ENCODE measurements at places on chromosomes 12 and 14. TPM values are rescaled to one million over a fixed set of nuclear protein-coding genes. Genes with fewer than 3 reads are reported as not detected.
A peak's percentile ranks its signal among the peaks of the same experiment; 100 is the strongest.

DNA sequence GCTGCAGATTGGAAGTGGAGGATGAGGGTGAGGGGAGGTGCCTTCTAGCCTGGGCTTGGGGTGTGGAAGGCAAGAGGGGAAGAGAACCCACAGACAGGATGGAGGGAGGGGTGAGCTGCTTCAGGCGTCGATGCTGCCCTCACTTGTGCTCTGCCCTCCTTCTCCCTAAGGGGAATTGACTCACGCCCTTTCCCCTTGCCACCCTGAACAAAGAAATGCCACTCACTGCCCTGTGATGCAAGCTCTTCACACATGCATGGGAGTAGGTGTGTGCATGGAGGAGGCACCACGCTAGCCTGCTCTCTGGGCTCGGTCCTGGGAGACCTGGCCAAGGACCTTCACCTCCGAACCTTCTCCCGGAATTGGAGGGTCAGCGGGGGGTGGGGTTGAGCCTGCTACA lies 35.7 kb upstream of the PRMT8 start:
- no peak for DNase-seq

NRXN3 gene
- polyA plus RNA-seq: 2.3 TPM

DNA sequence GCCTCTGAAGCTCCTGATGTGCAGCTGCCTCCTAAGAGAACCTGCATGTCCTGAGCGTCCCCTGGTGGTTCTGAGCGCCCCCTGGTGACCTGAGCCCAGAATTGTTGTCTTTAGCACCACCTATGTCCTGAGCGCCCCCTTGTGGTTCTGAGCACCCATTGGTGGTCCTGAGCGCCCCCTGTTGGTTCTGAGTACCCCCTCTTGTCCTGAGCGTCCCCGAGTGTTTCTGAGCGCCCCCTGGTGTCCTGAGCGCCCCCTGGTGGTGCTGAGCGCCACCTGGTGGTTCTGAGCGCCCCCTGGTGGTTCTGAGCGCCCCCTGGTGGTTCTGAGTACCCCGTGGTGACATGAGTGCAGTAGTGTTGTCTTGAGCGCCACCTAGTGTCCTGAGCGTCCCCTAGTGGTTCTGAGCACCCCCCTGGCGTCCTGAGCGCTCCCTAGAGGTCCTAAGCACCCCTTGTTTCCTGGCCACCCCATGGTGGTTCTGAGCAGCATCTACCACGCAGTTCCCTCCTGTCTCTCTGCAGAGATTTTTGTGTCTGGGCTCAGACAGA lies 782.5 kb downstream of the TMEM121 start:
- peak; percentile 35 for DNase-seq

DNA sequence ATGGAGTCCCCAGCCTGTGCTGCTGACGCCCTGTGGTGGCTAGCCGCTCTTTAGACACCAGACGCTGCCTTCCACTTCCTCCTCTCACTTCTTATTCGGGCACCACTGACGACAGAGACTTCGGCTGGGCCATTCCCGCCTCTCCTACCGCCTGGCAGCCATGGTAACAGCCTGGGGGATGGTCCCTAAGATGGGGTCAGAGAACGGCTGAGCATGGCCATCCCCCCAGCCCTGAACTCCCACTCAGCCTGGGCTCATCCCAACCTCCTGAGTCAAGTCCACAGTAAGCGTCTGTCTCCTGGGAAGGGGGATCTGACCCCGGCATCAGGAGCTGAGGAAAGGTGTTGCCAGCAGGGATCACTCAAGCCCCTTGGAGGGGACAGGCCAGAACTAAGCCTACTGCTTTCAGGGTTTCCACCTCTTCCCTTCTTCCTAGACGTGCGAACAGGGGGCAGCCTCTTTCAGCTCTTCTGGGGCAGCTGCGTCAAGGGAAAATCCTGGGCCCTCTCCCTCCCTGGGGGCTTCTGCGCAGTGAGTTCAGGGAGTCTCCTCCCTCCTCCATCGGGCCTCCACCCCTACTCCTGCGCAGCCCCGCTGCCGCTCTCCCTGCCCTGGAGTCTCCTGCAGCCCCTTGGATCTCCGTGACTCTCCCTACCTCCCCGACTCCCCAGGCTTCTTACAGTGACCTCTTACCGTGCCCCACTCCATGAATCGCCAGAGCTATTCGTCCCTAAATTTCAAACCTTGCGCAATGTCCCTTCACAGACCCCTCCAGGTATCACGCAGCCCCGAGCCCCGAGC lies 643 bp upstream of the TAMALIN start:
- peak; percentile 46 for DNase-seq

DNA sequence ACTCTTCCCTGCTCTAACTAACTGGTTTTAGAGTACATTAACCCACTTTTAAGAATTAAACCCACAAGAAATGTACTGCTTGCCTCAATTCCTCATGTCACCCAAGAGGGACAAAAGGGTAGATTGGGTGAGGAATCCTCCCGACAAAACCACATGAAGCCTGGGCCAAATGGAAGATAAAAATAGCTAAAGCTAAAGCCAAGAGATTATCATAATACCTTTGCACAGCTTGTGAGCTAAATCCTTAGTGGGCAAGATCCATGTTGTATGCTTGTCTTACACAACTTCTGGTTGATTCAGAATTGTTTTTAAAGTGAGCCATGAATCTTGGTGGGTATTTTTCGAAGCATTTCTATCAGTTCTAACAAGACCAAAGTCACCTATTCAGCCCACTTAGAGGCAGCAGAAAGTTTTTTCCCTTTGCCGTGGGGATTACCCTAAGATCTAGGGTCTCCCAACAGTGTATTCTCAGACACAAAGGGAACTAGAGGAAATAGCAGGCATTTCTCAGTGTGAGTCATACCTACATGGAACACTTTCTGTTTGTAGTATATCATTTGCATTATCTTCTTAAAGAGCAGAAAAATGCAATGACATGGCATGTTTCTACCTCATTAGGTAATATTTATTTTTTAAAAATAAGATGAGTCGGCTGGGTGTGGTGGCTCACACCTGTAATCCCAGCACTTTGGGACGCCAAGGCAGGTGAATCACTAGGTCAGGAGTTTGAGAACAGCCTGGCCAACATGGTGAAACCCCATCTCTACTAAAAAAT lies 616.6 kb downstream of the KCNH5 start:
- DNase-seq: no peak

GRCh38 chr14:59925797-59926196 lies 5.9 kb downstream of the LRRC9 start:
- no peak for DNase-seq

DNA sequence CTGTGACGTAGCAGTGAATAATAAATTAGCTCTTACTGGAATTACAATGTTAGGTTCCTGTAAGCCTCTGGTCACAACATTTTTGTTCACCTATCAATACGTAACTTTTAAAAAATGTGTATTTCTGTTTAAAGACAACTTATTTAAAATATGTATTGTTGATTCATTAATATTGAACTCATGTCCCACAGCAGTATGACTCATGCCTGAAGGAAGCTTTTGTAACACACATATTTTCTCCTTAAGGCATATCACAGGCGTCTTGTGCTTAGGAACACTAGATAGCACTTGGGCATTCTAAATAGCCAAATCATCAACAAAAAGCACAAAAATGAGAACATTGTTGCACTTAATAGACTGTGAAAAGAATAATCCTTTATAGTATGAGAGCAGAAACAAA lies 92.5 kb downstream of the GPHN start:
- DNase-seq: no peak

- no peak for DNase-seq
Measured at GRCh38 chr12:114275086-114275485, 130.9 kb downstream of the TBX5 start.

DNA sequence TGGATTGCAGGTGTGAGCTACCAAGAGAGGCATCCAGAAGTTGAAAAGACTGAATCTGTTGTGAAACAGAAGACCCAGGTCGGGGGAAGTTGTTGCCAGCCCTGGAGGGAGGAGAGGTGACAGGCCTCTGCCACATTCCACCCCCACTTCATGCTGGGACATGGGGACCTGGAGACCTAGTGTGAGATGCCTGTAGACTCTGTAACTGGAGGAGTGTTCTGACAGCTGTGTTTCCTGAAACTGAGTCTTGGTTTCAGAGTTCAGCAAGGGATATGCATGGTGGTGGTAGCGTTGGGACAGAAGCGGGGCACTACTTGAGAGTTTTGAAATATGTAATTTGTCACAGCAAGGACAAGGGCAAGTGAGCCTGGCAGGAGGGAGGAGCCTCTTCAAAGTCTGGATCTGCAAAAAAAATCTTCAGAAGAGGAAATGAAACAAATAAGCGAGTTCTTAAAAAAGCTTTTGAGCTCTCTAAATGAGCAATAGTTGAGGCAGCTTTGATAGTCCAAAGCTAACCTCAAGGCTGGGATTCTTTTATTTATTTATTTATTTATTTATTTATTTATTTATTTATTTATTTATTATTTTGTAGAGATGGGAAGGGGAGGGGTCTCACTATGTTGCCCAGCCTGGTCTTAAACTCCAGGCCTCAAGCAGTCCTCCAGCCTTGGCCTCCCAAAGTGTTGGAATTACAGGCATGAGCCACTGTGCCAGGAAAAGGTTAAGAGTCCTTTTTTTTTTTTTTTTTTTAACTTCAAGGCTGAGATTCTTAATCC lies 58.9 kb upstream of the EEA1 start:
- no peak for DNase-seq

DNA sequence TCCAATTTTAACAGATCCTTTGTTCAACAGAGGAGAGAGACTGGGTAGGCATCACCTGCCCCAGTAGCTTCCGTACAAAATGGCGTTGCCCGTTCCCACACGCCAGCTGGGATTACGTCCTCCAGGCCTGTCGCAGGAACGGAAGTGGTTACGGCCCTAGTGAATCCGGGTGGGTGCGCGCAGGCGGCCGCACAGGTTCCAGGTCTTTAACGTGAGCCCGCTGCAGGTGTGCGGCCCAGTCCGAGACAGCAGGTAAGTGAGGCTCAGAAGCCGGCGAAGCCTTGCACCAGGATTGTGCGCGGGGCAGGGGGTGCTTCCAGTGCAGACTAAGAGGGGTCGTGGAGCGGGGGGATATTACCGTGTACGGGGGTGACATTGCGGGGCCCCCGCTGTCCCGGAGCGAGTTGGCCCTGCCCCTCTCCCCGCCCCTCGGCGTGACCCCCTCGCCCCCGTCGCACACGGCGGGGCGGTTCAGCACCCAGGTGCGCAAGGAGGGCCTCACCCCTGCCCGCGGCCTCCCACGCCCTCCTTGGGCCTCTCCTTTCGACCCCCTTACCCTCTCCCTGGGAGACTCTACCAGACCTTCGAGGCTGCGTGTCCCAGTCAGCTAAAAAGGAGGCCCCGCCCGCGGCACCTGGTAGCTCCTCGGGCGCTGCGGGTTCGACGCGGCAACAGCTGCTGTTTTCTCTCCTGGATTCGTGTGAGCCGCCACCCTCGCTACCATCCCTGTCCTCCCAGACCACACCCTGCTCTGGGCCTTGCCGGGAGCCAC lies at the start of gene EXD2:
Gene EXD2 (plus strand): TSS at position 159 of the 772 bp plus-strand sequence. CDS start 17,973 bp downstream, outside the sequence.
- DNase-seq: peak; percentile 97

BLOC1S1 gene
- polyA plus RNA-seq: 576 TPM

SLC38A4 gene
- polyA plus RNA-seq: not detected

- DNase-seq: no peak
Measured at GRCh38 chr12:3973269-3973884, 100.2 kb upstream of the PARP11 start.

DNA sequence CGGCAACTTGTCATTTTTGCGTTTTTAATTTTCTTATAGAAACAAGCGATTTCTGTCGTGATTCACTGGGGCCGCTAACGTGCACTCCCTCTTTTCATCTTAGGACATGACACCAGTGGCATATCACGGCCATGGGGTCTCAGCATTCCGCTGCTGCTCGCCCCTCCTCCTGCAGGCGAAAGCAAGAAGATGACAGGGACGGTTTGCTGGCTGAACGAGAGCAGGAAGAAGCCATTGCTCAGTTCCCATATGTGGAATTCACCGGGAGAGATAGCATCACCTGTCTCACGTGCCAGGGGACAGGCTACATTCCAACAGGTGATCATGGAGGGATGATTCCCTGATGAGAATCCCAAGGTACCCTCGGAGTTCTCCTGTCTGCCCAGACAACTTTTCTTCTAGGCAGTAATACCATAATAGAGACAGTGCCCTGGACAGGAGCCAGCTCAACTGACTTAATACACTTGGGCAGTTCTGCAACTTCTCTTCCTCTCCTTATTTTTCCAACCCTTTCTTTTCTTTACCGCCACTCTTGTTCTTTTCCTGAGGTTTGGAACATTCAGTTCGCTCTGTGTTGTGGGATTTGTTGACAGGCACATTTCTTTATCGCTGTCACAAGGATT lies 821 bp downstream of the TMEM106C start:
- no peak for DNase-seq

DNA sequence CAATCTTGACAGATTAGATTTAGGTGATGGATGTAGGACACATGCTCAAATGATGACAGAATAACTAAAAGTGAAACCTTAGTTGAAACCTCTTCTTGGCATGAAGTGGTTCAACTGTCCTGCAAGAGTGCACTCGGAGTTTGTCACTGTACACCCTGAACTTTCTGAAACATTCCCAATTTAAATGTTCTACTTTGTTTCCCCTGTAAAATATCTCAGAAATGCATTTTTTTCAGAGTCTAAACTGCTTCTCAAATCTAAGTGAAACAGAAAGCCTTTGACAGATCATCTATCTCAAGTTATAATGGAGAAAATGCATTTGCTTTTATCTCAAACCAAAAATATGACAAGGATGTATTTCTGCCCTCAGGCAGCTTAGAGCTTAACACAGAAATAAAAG lies 66.0 kb downstream of the BHLHE41 start:
- DNase-seq: no peak

MSI1 gene
- 0.67 TPM for polyA plus RNA-seq

- no peak for DNase-seq
Measured at GRCh38 chr12:26032290-26032689, 73.8 kb downstream of the RASSF8 start.

DNA sequence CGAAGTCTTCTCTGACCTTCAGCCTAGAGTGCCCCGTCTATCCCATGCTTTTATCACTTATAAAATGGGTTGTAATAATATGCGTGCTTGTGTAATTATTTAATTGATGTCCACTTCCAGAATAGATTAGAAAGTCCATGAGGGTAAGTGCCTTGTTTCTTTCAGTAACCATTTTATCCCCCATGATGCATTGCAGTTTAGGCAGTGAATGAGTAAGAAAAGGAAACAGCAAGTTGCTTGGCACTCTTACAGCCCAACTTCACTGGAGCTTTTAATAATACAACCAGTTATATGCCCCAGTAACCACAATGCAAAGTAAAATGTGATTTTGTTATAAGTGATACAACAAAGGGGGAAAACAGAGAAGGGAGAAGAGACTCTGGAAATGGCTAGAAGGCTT lies 287.3 kb downstream of the MED13L start:
- no peak for DNase-seq

DNA sequence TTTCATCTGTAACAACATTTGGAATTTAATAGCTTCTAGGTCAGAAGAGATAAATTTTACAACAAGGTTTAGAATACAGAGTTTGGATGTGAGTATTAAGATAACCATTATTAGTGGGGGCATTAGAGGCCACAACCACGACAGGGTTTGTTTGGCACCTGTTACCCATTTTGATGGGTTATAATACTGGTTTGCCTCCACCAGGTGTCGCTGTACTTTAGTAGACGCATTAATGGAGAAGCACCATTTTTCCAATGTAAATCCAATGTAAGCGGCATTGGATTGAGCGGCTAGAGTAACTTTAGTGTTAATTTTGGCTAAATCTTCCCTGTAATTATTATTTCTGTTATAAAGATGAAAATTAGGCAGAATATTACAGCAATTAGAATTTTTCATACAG lies 136.2 kb downstream of the SLCO1B3 start:
- DNase-seq: no peak

TAS2R9 gene
- polyA plus RNA-seq: not detected
